GM04503 (cell line): ENCODE measurements at places on chromosomes 11 and 22.

DNA sequence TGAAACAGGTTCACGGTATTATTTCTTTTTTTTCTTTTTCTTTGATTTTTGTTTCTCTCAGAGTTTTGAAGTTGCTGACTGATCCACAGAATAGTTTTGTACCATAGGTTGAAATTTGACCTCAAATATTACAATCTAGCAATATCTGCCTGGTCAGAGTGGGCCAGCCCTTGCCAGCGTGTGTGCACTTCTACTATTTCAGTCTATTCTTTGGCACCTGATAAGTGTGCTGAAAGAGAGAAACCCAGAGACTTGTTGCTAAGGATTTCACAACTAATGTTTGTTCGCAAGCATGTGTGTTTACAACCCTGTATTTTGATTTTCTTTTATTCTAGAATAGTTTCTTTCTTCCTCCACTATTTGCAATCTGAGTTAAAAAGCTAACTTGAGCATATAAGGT, 1125.2 kb upstream of the CNTN5 start:
- DNase-seq = no peak

DNA sequence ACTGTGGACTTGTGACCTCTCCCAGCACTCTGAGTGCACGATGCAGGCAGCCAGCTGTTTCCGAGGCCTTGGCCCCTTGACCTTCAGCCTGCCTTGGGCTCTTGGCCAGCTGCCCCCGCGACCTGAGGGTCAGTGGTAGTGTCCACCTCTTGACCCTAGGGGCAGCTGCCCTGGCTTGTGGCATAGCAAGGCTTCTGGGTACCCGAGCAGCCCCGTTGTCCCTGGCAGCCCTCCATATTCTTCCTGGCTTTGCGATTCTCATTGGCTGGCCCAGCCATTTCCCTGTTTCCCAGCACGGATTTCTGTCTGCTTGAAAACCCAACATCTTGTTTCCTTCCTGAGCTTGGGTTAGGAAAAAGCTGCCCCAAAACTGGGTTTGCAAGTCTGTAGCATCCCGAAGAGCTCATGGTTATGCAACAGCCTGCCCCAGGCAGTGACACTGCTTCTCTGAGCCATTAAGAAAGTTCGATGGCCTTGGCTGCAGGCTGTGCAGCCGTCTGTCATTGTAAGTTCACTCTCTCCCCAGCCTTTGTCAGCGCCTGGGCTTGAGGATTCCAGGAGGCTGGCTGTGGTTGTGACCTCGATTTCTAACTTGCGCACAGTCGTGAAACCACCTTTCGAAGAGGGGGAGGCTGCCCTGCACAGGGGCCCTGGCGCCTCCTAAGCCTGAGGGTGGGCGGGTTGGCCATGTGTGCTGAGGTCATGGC, 48.8 kb downstream of the FBLN1 start:
- DNase-seq = no peak

GRCh38 chr22:46019351-46019750, 42.4 kb upstream of the WNT7B start:
- DNase-seq = no peak

GRCh38 chr11:19642185-19643158, 70.2 kb upstream of the NAV2 start:
- DNase-seq = peak; percentile 81

GRCh38 chr11:27204529-27204928, 158.5 kb downstream of the CCDC34 start:
- no peak for DNase-seq

GRCh38 chr11:19673924-19674729, 38.5 kb upstream of the NAV2 start:
- DNase-seq = no peak

DNA sequence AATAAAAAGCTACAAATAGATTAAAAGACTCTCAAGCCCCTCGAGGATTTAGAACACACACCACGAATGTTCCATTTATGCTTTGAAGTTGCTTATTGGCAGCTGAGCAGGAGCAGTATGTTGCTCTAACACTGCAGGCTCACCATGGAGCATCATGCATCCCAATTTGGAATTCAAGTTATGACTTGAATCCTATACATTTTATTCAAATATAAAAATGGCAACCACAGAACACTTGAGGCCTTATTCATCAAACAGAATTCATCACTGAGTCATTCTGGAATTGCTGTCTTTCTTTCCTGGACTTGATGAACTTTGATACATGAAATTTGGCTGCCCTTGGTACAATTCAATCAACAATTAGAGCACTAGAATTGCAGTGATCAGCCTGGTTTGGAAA, 24.5 kb upstream of the BLID start:
- DNase-seq = peak; percentile 51

DNA sequence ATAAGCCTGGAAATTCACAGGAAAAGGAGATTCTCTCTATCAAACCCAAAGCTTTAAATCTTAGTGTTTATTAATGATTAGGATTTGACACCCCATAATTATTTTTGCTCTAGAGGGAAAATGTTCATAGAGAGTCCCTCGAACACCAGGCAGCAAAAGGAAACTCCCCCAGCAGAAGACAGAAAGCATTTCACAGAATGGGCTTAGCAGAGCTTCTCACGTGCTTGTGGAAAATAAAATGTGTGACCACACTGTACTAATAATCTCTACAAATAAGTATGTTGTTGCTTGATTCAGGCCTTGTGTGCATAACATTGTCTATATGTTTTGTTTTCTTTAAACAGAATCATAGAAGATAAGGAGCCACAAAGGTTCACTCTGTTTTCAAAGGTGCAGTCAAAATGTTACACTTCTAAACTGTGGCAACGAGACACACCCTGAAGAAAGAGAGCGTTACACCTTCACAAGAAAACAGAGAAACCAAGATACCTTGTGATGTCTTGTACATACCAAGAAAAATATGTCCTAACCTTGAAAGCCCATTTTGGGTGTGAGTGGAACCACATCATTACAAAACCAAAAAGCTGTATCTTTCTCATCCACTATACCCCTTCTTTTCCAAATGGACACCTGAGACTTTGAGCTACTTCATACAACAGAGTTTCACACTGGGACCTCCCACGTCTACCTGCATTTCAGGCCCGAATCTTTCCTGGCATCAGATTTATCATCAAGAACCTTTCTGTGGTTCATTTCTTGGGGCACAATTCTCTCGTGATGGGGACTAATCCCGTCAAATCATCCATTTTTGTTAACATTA, 282.5 kb downstream of the ETS1 start:
- DNase-seq = no peak

- DNase-seq = no peak
These were observed 88.4 kb downstream of the GRIK4 start for GRCh38 chr11:120599816-120600420.

DNA sequence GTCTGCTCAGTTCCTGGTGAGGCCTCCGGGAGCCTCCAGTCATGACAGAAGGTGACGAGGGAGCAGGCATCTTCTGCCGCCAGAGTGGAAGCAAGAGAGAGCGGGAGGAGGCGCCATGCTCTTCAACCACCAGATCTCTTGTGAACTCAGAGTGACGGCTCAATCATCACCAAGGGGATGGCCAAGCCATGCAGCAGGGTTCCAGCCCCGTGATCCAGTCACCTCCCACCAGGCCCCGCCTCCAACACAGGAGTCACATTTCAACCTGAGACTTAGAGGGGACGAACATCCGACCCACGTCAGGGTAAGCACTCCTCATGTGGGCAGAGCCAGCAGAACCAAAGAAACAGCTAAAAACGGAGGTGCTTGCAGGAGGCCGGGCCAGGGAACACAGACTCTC, 1470.5 kb downstream of the BRD1 start:
- no peak for DNase-seq

DNA sequence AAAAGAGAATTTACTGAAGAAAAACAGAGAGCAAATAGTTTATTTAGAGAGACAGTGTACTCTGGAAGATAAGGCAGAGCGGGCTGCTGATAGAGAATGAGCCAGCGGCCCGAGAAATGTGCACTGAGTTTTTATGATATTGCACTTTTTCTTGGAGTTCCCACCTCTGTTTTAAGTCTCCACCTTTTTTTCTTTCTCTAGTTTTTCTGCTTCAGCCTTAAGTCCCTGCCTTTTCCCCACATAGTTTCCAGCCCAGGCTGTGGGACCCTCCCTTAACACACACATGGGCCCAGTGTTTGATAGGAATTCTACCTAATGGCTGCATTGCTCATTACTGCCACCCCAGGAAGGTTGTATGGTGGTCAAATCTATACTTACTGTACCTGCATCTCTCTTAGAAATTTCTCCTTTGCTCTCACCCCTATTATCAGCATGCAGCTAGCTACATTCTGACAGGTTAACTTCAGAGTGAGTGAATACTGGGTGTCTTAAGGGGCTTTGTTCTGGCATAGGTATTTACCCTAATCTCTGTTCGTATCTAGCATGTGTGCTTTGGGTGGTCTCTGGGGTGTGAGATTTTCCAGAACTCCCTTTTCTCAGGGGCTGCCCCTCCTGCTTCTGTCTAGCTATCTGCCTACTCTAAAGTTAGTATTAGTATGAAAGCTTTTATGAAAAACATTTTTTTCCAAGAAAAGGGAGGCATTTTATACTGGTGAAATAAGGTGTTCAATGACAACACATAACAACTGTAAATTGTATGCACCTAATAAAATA, 127.3 kb upstream of the TOP3B start:
- no peak for DNase-seq

- no peak for DNase-seq
These were observed 9.7 kb downstream of the LAYN start for GRCh38 chr11:111550258-111550657.

DNA sequence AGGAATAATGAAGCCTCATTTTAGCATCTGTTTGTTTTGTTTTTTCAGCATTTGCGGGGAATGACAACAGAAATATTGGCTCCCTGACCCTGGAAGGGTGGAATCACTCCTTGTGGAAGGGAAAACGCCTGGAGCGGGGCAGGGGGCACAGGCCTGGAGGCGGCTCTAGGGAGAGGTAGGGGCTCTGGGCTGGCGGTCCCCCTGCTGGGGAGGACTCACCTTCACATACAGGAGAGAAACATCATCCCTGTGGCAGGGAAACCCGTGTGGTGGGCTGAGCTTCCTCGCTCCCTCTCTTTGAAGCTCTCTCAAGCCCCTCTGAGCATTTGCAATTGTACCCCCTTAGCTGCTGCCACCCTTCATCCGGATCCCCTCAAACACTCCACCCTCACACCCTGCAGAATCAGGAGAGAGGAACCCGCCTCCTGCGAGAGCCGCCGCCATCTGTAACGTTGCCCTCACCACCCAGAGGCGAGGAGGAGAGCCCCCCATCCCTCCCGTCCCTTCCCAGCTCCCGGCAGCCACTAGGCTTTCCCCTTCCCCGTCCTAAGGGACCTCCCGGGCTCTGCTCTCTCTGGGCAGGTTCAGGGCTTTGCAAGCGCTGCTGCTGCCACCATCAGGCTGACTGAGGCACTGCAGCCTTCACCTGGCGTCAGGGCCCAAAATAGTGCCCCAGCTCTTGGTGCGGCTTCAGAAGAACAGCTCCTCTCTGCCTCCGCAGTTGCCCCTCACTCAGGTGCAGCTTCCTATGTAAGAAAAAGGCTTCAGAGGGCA, 10.4 kb downstream of the KIRREL3 start:
- DNase-seq = no peak

GRCh38 chr22:23168391-23169042, 11.8 kb upstream of the BCR start:
- no peak for DNase-seq
